Cerebellar cortex (tissue), 1 donor: ENCODE measurements at places on chromosomes 16 and 17.

- DNase-seq: peak; percentile 20
Observed at GRCh38 chr16:30901201-30902028, 5.0 kb downstream of the CTF1 start.

GRCh38 chr17:35709874-35710273 is 21.6 kb upstream of the RASL10B start:
- no peak for DNase-seq

- DNase-seq: no peak
Observed at GRCh38 chr16:56686758-56687157, 4.5 kb downstream of the MT1X start.

DNA sequence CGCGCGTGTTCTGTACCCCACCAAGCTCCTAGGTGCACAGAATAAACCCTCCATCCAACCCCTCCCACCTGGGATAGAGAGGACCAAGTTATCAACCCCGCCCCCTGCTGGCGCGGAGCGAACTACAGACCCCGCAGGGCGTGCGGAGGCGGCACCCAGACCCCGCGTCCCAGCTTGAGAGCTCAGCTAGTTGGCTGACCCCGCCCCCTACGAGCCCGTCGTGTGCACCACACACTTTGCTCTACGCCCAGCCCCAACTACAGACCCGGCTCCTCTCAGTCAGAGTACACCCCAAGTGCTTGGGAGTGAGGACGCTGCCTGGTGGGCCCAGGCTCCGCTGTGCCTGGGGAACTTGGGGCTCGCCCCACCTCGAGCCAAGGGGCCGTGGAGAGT is 1.5 kb downstream of the GRIN2A start:
- DNase-seq: peak; percentile 52

- DNase-seq: peak; percentile 93
Observed at GRCh38 chr17:81927653-81928543, at the start of gene MAFG. Gene MAFG, minus strand, starts transcription at chr17:81927735. Its CDS starts 4,550 bp downstream, at chr17:81923185.

DNA sequence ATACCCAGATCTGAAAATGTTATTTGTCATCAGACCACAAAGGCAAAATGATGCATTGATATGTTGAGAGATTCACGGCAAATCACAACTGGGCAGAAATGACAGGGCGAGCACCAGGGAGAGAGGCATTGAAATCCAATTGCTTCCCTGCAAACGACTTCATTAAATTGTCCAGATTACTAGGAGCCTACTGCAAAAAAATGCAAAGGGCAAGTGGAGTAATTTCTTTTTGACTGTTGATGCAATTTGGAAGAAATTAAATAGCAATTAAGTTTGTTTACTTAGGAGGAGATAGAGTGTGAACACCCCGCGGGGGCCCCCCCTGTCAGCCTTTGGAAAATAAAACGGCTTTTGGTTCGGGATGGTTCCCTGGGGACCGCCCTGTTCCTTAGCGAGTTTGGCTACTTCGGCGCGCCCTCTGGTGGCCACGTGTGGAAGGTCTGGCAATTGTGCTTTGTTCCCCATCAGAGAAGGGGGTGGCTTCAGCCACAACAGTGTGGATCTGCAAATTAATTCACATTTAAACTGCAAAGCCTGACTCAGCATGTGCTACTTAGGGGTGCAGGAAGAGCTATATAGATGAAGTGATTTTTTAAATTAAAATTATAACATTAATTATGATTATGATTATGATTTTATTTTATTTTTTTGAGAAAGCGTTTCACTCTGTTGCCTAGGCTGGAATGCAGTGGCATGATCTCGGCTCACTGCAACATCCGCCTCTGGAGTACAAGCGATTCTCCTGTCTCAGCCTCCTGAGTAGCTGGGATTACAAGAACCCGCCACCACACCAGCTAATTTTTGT is 14.5 kb upstream of the TMC7 start:
- peak; percentile 91 for DNase-seq

GRCh38 chr16:88284626-88285513 is 97.9 kb upstream of the ZNF469 start:
- DNase-seq: no peak

DNA sequence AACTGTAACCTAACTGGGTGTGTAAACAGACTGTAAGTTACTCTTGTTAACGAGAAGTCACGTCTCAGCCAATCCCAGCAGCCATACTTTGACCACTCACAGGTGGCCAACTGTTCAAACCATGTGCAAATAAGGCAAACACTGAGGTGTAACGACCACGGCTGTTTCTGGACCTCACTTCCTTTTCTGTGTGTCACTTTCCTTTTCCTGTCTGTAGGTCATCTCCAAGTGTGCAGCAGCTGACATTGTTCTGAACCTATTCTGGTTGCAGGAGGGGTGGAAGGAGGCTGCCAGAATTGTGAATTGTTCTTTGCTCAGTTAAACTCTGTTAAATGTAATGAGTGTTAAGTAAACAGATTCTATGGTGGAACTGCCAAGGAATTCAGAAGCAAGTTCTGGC is 627.4 kb downstream of the KCNJ2 start:
- DNase-seq: no peak

GRCh38 chr17:53472586-53472985 is 350.1 kb upstream of the KIF2B start:
- no peak for DNase-seq

GRCh38 chr16:86998196-86999001 is 318.8 kb downstream of the C16orf95 start:
- no peak for DNase-seq

GRCh38 chr16:51429041-51429440 is 278.0 kb upstream of the SALL1 start:
- no peak for DNase-seq

DNA sequence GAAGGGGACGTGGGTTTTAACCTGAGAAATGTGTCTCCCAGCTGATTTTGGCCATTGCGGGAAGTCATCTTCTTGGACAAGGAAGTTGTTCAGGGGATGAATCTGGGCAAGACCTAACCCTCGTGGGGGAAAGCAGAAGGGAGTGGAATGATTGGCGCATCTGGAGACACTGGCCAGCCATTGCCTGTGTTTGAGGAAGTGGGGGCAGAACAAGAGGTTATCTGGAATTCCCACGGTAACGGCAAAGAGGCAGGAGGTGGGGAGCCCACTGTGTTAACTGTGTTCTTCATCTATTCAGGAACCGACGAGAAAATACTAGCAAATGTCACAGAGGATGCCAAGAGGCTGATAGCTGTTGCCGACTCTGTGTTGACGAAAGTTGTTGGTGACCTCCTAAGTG is 66.9 kb downstream of the RNF213 start:
- DNase-seq: no peak

- no peak for DNase-seq
Observed at GRCh38 chr16:49622421-49623402, 233.2 kb downstream of the ZNF423 start.

DNA sequence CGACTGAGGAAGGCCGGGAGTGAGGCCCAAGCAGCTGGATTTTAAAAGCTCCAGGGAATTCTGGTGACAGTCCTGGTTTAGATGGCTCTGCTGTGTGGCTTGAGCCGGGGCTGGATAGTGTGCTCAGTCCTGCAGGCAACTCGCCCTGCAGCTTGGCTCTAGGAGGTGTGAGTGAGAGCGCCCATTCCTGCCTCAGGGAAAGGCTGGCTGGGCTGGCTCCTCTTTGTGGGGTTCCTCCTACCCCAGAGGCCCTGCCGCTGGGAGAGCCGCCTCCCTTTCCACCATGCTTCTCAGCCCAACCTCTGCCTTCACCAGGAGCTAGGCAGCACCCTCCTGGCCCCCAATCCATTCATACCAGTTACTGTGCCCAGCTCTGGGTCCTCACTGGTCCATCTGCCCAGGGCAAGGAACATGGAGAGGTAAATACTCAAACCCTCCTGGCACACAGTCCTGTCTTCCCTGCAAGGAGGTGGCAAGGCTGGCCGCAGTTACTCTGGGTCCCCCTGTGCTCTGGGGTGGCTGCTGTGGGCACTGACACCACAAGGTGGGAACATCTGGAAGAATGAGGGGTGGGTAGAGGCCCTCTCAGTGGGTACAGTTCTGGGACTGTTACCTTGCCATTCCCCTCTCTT is 47.1 kb downstream of the VAC14 start:
- DNase-seq: no peak

DNA sequence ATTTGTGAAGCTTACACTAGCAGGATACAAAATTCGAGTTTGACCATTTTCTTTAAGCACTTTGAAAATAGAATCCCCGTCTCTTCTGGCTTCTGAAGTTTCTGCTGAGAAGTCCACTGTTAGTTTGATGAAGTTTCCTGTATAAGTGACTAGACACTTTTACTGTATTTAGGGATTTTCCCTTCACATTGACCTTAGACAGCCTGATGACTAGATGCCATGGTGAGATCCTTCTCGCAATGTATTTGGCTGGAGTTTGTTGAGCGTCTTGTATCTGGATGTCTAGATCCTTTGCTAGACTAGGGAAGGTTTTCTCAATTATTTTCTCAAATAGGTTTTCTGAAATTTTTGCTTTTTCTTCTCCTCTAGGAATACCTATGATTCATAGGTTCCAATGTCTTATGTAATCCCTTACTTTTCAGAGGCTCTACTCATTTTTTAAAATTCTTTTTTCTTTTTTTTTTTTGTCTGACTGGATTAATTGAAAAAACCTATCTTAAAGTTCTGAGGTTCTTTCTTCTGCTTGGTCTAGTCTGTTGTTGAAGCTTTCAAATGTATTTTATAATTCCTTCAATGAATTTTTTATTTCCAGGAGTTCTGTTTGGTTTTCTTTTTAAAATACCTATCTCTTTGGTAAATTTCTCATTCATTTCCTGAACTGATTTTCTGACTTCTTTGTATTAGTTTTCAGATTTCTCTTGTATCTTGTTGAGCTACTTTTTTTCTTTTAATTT is 63.7 kb upstream of the ABCC11 start:
- no peak for DNase-seq
